CMK (cell line): ENCODE measurements at places on chromosomes 5 and 9.

GRCh38 chr5:491856-492155 lies 32.4 kb downstream of the SLC9A3 start:
- no peak for DNase-seq

DNA sequence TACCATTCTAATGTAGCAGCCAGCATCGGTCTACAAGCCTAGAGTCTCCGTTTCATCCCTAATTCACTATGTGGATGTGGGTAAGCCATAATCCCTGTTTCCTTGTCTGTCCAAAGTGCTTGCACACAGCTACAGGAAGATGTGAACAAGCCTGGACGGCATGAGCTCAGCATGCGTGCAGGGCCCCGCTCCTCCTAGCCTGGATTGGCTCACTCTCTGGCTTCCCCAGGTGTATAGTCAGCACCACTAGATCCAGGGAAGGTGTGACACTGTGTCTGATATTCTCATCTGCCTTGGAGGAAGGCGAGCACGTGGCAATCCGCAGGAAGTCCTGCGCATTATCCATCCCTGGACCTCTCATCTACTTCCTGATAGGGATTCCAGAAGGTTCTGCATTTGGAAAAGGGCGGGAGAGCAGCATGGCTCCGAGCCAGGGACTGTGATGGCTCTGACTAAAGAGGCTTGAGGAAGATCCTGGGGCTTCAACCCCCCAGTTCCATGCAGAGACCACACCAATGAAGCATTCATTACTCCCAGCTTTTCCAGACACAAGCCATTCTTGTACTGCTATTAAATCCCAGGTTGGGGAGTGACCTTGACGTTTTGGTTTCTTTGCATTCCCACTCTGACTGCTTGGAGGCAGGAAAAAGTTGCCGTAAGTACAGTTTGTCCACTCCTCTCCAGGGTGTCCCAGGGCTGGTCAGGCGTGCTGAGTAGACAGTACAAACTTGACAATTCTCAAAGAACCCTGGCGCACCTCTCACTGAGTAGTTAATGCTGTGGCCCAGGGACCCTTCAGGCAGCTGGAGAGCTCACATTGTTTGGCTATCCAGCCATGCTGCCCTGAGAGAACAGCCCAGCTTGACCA lies 65.6 kb downstream of the PSD2 start:
- no peak for DNase-seq

DNA sequence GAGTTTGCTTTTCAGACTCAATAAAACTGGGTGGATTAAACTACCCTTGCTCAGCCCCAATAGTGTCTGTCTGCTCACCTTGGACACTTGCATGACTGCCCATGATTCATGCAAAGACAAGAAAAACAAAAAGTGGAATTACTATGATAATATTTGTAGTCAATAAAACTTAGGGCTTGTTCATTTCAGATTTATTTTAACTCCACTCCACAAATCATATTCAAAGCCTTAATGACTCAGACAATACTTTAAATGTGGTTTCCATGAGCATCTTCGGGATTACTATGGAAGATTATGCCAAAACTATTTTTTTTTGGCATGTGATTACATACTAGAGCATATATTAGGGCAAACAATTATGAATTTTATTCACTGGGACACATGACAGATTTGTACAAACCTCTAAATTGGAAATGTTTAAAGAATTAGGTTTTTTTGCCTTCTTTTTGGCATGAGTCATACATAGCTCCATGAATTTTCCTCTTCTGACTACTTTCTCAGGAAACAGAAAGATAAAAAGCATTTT lies 468.9 kb downstream of the ACTL7B start:
- no peak for DNase-seq

GRCh38 chr9:135552698-135553171 lies 6.8 kb downstream of the OBP2A start:
- DNase-seq, result no peak

DNA sequence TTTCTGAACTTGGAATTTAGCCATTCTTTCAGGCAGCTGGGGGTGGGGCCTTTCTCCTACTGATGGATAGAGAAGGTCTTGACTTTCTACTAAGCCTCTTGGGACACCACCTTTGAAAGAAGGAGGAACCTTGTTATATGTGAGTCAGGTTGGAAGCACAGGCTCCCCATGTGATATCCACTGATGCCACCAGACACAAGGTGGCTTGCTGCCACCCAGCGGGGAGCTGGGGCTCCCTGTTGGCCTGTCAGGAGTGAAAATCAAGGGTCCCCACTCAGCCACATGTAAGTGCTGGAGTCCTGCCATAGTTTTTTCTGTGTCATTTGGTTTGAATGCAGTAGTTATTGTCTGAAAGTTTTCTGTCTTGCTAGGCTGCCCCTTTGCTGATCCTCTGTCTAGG lies 252.4 kb upstream of the NFIL3 start:
- DNase-seq, result no peak

- no peak for DNase-seq
Measured at GRCh38 chr9:134521817-134522501, 119.6 kb upstream of the COL5A1 start.

GRCh38 chr5:139812836-139813805 lies 17.5 kb downstream of the PSD2 start:
- DNase-seq, result no peak

DNA sequence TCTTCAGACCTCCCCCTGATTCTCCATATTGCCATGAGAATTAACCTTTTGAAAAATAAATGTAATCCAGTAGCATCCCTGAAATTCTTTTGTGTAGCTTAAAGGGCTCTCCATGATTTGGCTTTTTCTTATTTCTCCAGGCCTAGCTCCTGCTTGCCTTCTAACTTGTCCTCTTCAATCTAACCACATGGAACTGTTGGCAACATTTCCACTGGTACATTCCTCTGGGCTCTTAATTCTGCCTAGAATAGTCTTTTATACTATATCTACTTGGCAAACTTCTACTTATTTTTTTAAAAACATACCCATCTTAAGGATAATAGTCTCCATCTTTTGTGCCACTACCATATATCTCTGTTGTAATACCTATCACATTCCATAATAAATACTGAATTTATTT lies 54.1 kb downstream of the GNG10 start:
- DNase-seq, result no peak

GRCh38 chr9:69922646-69923045 lies 102.0 kb downstream of the CFAP95 start:
- no peak for DNase-seq

GRCh38 chr9:69145144-69145715 lies 28.8 kb upstream of the TJP2 start:
- DNase-seq, result no peak

- no peak for DNase-seq
Measured at GRCh38 chr9:90741036-90741435, 60.6 kb upstream of the SYK start.

DNA sequence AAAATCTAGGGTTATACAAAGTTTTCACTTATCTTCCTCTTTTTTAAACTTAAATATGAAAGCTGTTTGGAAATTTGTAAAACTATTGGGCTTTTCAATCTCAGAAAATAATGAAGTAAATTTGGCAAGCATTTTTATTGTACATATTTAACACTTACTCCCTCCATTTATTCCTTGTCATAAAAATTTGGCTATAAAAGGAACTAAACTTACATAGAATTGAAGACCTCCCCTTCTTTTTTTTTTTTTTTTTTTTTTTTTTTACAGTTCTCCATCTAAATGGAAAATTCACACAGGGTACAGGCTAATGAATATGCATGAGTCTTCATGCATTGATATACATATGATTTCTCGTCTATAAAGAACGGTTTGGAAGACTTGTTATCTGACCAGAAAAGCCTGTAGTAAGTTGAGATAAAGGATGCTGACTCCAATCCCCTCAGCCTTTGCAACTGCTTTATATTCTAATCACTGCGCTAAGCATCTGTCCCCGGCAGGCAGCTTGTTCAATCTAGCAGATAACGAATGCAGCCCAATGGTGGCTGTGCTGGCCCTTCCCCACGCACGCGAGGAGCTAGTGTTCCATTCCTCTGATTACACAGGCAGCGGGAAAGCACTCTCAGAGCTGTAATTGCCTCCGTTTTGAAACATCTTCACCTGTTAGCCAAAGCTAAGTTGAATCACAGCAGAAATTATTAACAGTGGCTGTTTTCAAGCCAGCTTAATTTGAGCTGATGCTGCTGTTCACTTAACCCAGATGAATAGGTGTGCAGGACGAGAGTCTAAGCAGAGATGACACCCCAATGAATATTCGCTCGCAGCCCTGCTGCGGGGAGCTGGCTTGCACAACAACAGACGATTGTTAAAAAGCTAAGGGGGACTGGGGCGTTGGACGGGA lies 453.8 kb upstream of the ZNF608 start:
- DNase-seq, result no peak

- DNase-seq, result no peak
Measured at GRCh38 chr5:71907001-71907588, 188.0 kb downstream of the CARTPT start.

DNA sequence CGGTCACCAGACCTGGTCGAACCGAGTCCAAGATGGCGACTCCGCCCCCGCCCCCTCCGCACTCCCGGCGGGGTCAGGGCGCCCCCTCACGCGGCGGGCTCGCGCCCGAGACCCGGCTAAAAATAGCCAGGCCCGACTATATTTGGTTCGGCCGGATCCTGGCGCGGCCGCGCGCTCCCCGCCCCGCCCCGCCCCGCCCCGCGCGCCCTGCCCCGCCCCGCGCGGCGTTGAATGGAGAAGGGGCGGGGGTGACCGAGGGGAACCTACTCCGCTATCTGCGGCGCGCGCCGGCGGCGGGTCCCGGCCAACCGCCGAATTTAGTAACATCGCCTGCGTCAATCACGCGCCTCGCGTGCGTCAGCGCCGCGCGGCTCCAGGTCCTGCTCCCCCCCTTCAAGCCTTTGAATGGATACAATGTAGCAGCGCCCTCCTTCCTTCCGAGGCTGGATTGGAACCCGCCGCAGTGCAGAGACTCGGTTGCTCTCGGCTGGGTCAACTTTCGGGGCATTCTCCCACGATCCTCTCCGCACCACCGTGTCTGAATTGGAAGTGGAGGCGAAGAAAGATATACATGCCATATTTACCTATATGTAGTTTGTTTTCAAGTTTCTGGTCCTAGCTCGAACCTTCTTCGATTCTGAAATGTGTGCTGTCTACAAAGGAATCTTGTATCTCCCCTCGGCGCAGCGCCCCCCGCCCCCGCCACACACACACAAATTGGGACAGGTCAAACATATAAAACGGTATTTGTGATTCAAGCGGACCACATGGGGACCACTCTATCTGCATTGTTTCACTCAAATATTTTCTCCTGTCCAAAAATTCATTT lies 1.6 kb upstream of the NR4A3 start:
- peak; percentile 76 for DNase-seq

GRCh38 chr9:38432922-38433510 lies 8.8 kb upstream of the IGFBPL1 start:
- DNase-seq, result no peak

DNA sequence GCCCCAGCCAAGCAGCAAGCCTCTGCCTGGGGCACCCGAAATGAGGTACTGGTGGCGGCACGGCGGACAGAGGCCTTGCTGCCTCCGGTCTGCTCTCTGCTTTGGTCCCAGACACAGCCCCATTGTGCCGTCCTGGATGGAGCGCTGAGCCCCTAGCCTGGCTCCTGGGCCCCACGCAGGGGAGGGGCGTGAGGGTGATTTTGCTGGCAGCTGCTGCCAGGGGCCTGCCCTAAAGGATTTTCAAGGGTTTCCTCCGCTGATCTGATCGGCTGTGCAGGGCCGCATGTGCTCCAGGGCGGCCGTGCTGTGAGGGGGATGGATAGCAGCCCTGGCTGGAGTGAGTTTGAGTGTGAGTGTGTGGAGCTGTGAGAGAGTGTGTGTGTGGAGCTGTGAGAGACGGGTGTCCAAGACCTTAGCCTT lies 1.3 kb downstream of the GPSM1 start:
- DNase-seq, result no peak

DNA sequence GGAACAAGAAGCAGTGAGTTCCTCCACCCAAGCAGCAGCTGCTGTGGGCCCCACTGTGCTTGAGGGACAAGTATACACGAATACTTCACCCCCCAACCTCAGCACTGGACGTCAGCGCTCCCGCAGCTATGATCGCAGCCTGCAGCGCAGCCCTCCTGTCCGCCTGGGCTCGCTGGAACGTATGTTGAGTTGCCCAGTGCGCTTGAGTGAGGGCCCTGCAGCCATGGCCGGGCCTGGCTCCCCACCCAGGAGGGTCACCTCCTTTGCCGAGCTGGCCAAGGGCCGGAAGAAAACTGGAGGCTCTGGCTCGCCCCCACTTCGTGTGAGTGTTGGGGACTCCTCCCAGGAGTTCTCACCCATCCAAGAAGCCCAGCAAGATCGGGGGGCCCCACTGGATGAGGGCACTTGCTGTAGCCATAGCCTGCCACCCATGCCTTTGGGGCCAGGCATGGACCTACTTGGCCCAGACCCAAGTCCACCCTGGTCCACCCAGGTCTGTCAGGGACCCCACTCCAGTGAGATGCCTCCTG lies 57.1 kb upstream of the TESK1 start:
- DNase-seq, result no peak

- DNase-seq, result no peak
Measured at GRCh38 chr5:39892708-39893107, 467.9 kb upstream of the DAB2 start.

- no peak for DNase-seq
Measured at GRCh38 chr9:14245901-14246525, 67.9 kb downstream of the NFIB start.

DNA sequence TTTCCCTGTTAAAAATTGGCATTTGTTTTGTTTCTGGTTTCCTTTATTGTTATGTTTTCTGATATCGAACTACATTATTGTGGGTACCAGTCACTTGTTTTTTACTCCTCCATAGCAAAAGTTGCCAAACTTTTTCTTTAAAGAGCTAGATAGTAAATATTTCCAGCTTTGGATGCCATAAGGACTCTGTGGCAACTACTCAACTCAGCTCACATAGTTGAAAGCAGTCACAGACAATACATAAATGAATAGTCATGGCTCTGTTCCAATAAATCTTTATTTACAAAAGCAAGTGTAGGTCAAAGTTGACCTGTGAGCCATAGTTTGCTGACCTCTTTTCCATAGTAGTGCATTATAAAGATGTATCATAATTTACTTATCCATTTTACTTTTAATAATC lies 305.0 kb downstream of the RASEF start:
- DNase-seq, result no peak

- DNase-seq, result no peak
Measured at GRCh38 chr5:43115968-43116367, 4.7 kb upstream of the ZNF131 start.

DNA sequence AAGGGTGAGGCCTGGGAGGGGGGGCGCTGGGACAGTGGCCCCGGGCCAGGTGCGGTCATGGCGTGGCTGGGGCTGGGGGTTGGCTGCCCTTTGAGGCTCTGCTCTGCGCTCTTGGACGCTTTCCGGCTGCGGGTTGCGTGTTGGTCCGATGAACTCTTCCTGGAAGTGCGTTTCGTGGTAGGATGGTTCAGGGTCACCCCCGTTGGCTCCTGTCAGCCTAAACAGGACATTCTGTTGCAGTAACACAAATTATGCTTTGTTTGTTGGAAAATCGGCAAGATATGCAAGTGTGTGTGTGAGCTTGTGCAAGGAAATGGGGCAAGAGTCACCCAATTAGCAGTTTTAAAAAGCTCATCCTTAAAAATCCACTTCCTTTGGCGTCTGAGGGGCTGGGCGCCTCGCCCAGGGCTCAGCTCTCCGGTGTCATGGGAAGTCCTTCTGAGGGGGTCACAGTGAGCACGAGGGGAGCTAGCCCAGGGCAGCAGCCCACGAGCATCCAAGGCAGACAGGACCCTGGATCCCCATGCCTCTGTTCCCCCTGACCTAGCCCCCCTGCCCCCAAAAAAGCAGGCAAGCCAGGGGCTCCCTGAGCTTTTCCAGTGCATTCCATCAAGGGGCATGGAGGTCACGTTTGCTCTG lies 22.2 kb upstream of the RNU6ATAC start:
- DNase-seq, result no peak
